ENCODE measurements at places on chromosomes 12 and 14.
A peak's percentile ranks its signal among the peaks of the same experiment; 100 is the strongest.

DNA sequence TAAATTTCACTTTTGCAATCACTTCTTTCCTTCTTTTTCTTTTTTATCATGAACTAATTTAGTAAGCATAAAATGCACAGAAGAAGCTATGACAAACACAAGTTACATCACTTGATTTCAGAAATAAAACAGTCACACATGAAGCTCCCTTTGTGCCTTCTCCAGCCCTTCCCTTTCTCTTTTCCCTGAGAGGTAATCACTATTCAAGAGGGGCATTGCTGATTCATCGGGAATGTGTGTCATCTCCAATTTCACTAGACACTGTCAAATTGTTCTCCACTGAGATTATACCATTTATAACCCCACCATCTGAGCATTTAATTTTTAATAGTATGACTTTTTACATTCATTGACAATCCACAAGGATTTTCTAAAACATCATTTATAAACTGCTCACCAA is 91.6 kb upstream of the PTPRQ start:
- no peak for DNase-seq

DNA sequence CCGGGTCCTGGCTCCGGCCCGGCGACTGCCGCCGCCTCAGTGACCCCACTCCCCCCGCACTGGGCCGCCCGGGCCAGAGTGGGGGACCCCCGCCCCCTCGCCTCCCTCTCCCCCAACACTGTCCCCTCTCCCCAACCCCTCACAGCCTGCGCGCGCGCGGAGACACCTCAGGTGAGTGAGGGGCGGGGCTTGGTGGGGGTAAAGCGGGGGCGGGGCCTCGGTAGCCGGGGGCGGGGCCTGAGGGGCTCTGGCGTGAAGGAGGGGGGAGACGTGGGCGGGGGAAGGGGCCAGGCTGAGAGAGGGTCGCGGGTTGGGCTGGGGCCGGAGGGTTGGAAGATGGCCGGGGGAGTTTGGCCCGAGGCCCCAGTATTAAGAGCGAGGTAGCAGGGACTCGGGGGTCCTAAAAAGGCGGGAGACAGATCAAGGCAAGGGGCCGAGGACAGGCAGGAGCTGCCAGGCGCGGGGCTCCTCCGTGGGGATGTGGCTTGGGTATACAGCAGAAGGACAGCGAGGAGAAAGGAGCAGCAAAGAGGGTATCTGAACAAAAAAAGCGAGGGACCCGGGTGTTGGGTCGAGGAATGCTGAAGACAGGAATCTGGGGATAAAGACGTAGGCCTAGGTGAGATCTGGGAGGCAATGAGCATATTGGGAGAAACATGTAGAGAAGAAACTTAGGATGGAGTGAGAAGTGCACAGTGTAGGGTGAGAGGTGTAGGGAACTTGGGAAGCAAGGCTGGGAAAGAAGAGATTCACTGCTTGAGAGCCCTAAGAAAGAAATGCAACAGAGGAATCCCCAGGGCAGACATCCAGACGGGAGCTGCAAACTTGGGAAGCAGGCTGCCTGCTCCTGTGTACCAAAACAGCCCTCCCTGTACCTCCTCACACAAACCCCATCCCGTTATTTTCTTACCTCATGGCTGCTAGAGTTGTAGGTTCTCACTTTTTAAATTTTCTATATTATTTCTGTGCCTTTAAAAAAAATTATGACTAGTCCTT is 10.8 kb downstream of the SUOX start:
- DNase-seq, result no peak

GRCh38 chr12:50222275-50222783 is 55.2 kb upstream of the CERS5 start:
- peak; percentile 30 for DNase-seq

DNA sequence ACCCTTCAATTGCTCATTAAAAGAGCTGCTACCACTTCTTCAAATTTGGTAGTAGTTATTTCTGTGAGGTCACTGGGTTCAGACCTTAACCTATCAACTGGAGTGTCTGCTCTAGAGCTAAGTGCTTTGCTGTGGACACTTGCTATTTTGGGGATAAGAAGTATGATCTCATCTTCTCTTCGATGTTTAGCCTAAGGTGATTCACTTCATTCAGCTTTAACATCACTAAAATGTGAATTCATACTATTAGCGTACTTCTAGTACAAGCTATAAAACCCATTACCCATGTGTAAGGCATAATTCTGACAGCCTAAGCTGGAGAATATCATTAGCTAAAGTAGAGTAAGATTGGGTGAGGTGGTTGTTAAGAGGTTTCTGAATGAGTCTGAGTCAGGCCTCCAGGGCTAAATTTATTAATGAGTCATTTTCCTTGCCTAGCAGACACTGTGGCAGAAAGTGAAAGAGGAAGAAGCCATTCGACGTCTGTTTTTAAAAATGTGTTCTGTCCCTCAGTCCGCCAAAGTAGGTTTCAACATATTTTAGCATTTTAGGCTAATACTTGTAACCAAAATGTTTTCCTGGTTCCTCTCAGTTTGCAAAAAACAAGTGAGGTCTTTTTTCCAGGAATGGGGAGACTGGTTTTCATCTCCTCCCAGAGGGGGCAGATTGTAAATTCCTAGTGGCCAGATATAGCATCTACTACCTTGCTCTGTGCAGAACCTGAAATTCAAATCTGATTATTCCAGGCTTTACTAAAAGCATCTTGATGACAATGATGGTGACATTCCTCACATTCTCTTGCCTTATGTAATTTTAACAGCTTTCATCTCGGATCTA is 103.6 kb downstream of the SSPN start:
- no peak for DNase-seq

DNA sequence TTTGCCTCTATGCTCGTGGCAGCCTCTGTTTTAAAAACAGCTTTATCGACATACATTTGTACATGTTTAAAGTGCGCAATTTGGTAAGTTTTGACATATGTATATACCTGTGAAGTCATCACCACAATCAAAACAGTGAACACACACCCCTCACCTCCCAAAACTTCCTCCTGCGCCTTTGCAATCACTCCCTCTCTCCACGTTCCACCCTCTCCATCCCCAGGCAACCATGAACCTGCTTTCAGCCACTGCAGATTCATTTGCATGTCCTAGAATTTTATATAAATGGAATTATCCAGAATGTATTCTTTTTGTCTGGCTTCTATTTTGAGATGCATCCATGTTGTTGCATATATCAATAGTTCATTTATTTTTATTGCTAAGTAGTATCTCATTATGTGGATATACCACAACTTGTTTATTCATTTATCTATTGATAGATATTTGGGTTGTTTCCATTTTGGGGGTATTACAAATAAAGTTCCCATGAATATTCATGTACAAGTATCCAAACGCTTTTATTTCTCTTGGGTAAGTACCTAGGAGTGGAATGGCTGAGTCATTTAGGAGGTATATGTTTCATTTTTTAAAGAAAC is 15.5 kb upstream of the CHGA start:
- DNase-seq, result no peak

DNA sequence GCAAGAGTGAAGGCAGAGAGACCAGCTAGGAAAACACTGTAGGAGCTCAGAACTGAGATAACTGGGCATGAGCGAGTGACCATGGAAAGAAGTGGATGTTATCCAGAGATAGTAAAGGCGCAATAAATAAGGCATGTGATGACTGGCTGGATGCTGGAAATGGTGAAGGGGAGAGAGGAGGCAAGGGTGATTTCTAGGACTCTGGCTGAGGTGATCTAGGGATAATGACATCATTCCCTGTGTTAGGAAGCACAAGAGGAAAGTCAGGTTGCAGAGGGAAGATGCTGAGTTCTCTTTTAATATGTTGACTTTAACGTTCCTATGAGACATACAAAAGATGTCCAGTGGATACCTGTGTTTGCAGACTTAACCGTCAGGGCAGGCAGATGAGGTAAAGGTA is 78.7 kb downstream of the C12orf56 start:
- DNase-seq, result no peak

DNA sequence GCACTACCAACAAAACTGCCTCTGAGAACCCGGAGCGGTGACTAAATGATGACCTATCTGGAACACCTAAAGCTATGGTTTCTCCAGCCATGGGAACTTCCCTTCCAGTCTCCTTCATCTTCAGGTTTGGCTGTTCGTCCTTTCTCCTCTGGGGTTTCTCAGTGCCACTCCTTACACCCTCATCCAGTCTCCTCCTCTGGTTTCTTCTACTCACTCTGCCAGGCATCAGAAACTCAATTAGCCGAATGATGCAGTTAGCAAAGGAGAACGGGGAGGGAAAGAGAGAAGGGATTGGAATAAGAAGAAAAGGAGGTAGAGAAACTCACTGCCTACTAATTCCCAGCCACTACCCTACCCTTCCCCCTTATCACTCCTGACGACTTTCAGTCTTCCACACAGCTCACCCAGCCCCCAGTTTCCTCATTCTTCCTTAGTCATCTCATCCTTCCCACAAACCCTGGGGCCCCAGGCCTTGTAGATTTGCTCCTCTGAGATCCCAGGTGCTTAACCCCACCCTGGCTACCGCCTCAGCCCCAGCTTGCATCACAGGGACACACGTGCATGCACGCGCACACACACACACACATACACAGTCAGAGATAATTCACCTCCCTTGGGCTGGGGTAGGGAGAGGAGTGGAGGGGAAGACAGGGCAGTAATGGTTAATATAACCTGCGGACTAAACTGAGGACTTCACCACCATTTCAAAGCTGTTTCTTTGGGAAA is 13.0 kb downstream of the FGD6 start:
- no peak for DNase-seq

GRCh38 chr12:46406352-46407027 is 33.9 kb upstream of the SLC38A2 start:
- no peak for DNase-seq

DNA sequence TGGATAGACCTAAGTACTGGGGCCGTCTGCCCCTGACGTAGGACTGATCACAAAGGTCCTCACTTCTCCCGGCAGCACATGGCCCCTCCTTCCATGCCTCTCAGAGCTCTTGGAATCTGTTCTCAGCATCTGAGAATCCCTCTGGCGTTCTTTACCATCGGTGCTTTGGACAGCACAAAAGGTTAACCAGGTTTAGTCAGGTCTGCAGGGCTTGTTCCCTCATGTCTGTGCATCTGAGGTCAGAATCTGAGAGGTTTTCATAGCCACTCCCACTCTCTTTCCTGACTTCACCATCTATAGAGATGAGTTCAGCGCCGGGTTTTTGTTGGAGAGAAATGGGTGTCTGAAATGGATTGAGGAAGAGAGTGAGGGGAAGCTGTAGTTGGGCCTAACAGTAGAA is 130.0 kb upstream of the ARHGAP5 start:
- no peak for DNase-seq

DNA sequence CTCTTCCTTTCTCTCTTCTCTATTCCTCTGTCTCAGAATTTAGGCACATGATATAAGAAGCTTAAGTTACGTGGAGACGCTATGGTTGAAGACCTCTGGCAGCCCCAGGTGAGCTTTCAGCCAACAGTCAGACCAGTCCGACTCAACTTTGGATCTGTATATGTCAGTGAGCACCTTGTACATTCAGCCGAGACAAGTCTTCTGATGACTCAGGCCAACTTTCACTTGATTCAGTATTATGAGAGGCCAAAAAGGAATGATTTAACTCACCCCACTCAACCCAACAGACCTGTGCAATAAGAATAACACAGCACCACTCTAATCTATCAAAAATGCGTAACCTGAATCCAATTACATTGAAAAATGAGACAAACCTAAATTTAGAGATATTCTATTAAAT is 47.5 kb upstream of the FOXG1 start:
- no peak for DNase-seq

DNA sequence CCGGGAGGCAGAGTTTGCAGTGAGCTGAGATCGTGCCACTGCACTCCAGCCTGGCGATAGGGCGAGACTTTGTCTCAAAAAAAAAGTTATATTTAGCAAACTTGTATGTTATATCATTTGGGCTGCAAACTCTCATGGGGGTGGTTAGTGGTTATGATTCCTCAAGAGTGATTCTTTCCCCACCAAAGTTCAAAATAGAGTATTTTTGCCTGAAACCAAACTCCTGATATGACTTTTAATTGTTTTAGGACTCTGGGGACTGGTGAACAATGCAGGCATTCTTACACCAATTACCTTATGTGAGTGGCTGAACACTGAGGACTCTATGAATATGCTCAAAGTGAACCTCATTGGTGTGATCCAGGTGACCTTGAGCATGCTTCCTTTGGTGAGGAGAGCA is 18.6 kb downstream of the HSD17B6 start:
- no peak for DNase-seq

DNA sequence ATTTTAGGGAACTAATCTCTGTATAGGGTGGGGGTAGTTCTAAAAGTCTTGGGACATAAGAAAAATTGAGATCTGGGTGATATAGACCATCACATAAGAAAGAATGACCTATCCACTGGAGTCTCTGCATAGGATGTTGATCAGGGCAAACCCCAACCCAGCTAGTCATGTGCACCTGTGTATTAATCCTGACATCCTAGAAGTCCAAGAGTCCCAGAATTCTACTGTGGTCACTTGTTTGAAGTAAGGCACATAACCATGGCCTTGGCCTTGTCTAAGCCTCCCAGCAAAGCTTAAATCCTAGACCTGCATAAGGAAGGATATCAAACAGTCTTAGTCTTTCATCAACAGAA is 334.1 kb upstream of the DCN start:
- DNase-seq, result no peak

GRCh38 chr12:99767809-99768208 is 120.3 kb downstream of the GARIN6 start:
- no peak for DNase-seq

- no peak for DNase-seq
These were observed 170.2 kb downstream of the BCAT1 start for GRCh38 chr12:24778486-24779304.

GRCh38 chr14:70045844-70046535 is 142.8 kb downstream of the SLC8A3 start:
- no peak for DNase-seq

DNA sequence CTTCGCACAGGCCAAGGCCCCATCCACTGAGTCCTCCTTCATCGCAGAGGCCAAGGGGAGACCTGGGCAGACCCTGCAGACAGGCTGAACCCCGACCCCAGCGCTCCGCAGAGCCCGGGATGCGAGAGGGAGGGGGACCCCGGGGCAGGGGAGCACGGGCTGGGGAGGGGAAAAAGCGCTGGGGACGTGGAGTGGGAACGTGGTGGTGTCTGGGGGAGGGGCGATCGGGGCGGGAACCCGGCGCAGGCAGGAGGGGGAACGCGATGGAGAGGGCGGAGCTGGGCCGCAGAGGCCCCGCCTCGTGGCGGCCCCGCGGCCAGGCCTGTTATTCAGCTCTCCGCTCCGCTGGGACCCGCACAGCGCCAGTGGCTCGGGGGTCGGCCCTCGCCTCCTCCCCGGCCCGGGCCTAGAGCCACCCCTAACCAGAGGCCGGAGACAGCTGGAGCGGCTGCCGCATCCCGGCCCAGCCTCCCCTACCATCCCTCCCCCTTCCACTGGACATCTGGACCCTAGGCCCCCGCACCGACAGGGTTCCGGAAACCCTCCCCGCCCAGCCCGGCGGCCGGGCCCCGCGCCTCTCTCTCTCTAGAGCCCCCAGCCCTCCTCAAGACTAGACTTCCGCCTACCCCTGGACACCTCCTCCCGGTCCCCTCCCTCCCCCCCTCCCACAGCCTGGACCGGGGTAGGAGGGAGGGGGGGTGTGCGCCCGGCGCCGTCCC is at the start of gene ARHGEF25:
TSS of gene ARHGEF25 (plus strand) at position 328 of the 719 bp plus-strand sequence. CDS start 460 bp downstream, outside the sequence.
- DNase-seq, result peak; percentile 37

Measured in NCI-H1048 (cell line).